ENCODE measurements at places on chromosomes 6 and 20.

DNA sequence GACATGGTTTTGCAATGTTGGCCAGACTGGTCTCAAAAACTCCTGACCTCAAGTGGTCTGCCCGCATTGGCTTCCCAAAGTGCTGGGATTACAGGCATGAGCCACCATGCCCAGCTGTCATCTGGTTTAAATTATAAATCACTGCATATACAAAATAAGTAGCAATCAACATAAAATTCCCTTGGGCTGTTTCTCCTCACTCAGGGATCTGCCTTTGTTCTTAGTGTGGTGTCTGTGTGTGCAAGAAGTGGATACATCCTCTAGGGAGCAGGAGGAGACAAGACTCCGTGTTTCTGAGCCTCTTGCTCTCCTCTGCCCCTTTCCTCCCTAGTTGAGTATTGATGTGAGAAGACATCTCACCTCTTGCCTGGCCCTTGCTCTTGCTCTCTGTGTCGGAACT lies 65.2 kb upstream of the ADGRF4 start:
- no peak for DNase-seq

DNA sequence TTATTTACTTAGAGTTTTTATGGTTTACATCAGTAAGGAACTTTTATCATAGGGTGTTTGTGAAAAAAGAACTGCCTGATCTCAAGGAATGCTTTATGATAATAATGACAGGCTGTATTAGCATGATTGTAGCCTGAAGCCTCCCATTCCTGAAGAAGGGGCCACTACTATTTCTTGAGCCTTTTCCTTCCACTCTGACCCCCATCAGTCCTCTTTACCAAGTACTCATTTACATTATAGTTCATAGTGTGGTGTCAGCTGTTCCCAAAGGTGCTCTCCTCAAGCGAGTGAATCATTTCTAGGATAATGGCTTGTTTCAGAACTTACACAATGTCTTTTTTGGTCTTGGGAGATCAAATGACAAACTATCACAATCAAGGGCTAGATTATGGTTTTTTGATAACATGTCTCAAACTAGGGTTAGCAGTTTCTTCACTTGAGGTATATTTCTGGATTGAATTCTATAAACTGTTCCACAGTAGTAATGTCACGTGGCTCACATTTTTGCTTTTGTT lies 283.6 kb downstream of the CDKAL1 start:
- no peak for DNase-seq

DNA sequence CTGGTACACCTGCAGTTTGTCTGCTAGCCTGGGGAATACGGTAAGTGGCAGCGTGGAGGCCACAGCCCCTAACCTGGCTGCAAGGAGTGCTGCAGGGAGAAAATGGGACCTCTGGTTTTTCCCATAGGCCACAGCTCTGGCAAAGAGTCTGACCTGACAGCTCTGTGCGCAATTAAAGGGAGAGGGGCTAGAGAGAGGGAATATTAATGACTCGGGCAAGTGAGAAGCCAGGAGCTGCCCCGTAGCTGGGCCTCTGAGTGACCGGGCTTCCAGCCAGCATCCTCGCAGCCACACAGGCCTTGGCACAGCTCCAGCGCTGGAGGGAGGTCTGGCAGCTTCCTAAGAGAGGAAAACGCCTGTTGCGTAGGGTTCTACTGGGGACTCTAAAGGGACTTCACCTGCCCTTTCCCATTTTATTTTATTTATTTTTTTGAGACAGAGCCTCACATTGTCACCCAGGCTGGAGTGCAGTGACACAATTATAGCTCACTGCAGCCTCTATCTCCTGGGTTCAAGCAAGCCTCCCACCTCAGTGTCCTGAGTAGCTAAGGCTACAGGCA lies 18.2 kb upstream of the OCSTAMP start:
- DNase-seq: no peak

DNA sequence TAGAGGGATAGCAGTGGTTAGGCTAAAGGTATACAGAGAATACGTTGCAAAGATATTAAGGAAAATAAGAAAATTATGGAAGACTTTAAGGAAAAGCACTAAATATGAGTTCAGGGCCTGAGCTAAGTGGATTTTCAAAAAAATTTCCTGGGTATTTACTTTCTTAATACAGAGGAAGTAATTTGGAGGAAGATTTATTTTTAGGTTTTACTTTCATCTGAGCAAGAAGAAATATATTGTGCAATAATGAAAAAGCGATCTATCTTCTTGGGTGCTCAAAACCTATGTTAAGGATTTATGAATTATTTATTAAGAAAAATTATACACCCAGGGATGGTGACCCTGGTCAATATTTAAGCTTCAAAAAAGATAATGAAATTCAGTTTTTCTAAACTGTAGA lies 224.7 kb downstream of the PLCB1 start:
- DNase-seq: no peak

- no peak for DNase-seq
These were observed 490 bp upstream of the ID1 start for GRCh38 chr20:31604567-31605030.

DNA sequence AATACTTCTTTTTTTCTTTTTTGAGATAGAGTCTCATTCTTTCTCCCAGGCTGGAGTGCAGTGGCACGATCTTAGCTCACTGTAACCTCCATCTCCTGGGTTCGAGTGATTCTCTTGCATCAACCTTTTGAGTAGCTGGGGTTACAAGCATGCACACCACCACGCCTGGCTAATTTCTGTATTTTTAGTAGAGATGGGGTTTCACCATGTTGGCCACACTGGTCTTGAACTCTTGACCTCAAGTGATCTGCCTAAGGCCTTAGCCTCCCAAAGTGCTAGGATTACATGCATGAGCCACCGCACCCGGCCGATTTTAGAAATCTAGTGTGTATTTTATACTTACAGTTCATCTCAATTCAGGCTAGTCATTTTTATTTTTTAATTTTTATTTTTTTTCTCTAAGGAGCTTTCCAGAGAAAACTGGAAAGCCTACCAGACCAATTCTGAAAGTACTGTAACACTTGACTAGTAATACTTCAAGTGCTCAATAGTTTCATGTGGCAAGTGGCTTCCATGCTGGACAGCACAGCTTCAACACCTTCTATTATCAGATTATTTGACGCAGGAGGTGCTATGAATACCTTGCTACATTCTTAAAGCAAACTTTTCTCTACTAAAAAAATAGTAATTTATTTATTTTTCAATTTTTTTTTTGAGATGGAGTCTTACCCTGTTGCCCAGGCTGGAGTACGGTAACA lies 25.0 kb downstream of the POLR1C start:
- DNase-seq: no peak

- no peak for DNase-seq
These were observed 311.2 kb downstream of the ESR1 start for GRCh38 chr6:152118678-152119077.

DNA sequence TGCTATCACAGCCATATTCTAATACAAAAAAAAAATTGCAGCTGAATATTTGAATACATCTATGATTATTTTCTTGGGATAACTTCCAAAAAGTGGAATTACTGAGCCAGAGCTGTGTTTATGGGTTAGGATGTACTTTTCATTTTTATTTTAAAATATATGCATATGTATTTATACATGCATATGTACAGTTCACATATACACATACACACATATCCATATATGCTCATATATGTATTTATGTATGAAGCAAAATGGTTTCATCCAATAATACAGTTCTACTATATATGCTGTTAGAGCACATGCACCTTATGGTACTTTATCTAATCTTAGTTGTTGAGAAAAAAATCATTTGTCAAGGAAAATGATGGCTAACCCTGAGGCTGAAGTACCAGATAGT lies 54.9 kb downstream of the TSHZ2 start:
- DNase-seq: no peak

DNA sequence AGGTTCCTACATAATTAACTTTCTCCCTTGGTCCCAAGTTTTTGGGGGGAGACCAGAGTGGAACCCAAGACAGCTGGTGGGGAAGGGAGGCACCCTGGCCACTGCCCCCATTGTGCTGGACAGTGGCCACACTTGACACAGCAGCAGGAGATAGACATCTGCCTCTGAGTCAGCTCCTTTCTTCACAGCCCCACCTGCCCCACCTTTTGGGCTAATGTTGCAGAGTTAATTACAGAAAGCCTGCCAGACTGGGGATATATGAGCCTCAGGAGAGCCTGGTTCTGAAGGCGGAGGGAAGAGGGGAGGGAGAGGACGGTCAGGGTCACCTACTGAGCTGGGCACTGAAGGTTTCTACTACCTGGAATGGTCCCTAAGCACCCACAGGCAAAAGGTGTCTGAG lies 50.6 kb downstream of the MAFB start:
- no peak for DNase-seq

- DNase-seq: no peak
These were observed 697.1 kb downstream of the DOK5 start for GRCh38 chr20:55172310-55173002.

DNA sequence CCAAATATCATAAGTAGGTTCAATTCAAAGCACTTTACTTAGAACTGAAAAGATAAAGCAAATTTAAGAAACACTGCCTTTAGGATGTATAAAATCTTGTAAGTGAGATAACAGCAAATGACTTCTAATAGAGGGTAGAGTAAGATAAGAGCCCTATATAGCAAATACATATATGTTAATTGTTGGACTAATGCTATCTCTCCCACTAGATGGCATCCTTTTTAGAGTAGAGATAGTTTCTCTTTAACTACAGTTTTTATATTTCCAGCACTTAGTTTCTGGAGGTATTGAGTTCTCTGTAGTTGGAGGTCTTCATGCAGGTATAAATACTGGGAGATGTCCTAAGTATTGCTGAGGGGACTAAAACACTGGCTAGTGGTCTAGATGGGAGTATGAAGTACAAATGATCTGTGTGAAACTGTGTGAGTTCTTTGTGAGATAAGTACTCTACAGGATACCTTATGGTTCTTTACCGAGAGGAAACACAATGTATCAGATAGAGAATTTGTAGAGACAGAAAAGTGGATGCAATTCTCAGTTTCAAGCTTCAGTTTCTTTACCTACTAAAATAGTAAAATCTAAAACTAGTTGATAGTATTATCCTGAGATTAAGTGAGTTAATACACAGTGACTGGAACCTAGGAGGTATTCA lies 399.3 kb downstream of the KHDRBS2 start:
- no peak for DNase-seq

DNA sequence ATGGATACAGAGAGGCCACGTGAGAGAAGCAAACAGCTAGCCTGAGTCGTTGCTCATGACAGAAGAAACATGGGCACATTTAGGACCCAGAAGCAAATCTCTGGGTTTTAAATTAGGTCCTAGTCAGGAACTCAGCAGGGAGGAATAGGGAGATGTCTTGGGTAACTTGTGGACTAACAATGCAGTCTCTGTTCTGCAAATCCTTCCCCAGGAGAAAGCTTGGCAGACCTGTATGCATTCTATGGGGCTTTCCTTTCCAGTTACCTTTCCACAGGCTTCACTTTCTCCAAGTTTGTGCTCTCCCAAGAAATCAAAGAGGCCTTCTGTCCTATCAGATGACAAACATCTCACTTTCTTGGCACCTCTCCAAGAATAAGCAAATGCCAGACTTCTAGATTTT lies 47.2 kb upstream of the PLCB4 start:
- no peak for DNase-seq

DNA sequence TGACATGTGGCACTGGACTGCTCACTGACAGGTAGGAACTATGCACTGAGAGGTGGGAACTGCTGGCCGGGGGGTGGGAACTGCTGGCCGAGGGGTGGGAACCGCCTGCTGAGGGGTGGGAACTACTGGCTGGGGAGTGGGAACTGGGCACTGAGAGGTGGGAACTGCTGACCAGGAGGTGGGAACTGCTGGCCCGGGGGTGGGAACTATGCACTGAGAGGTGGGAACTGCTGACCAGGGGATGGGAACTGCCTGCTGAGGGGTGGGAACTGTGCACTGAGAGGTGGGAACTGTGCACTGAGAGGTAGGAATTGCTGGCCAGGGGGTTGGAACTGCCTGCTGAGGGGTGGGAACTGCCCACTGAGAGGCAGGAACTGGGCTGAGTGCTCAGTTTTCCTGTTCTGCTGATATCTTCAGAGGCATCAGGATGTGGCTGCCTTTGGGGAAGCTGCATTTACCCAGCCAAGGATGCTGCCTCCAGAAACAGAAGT lies 90.2 kb downstream of the THBS2 start:
- no peak for DNase-seq

DNA sequence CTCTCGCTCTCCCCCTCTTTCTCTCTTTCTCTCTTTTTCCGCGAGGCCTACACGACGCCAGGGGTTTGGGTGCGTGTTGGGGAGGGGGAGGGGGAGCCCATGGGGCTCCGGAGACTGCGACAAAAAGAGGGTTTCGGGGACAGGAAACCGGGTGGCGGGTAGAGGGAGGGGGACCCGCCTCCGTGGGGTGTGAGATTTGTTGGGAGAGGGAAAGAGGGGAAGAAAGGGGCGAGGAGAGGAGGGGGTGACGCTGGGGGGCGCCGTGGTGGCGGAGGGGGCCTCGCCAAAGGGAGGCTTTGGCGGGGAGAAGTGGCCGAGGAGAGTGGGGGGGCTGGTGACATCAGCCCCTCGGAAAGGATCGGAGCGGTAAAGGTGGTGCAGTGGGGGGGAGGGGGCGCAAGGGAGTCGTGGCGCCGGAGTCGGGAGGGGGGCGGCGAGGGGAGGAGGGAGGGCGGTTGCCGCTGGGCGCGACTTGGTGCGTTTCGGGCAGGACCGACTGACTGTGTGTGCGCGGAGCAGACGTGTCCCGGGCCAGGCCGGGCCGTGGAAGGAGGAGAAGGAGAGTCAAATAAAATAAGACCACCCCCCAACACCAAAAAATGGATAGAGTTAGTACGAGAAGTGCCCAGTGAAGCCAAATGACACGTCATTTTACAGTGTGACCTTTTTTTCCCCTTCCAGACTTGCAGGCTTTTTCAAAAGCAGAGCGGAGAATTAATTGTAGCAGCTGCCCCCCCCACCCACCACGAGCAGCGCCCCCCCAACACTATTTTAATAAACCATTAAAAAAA lies 39.8 kb downstream of the GNAS start:
- DNase-seq: peak; percentile 64

GRCh38 chr6:19465256-19465655 lies 371.9 kb upstream of the ID4 start:
- DNase-seq: no peak

DNA sequence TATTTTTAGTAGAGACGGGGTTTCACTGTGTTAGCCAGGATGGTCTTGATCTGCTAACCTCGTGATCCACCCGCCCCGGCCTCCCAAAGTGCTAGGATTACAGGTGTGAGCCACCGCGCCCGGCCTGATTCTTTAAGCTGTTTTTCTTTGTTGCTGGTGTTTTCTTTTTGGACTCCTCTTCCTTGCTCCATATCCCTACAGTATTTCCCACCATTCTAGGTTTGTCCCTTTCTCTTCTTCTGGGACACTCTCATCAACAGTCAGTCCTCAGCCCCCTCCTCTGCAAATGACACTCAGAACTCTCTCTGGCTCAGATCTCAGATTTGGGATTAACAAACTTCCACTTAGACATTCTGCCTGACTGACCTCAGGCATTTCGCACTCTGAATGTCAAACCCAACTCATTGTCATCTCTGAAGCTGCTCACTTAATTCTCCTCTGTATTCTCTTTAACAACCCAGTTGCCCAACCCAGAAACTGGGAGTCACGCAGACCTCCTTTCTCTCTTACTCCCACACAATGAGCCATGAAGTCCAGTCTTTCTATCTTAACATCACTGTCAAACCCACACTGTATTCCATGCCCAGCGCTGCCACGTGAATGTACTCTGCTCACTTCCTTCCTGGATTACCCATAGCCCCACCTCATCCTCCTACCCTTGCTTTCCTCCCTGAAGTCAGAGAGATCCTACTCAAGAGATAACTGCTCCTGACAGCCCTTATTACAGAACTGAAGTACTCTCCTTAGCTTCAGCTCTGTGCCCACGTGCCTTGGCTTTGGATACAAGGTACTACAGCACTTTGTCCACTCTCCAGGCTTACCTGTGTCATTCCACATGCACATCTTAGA lies 2.6 kb downstream of the MPIG6B start:
- no peak for DNase-seq

GRCh38 chr20:52081791-52082190 lies 109.8 kb downstream of the ZFP64 start:
- DNase-seq: no peak

GRCh38 chr6:168299541-168300511 lies 19.8 kb downstream of the DACT2 start:
- no peak for DNase-seq

Measured in activated effector memory CD4-positive, alpha-beta T cell treated with Interleukin-2 at 50 U/mL for 16 hours (primary cell).